ENCODE measurements at places on chromosomes 12 and 14. TPM values are rescaled to one million over a fixed set of nuclear protein-coding genes. Genes with fewer than 3 reads are reported as not detected.

- no peak for DNase-seq
Measured at GRCh38 chr14:87772854-87773253, 220.1 kb downstream of the GALC start.

DNA sequence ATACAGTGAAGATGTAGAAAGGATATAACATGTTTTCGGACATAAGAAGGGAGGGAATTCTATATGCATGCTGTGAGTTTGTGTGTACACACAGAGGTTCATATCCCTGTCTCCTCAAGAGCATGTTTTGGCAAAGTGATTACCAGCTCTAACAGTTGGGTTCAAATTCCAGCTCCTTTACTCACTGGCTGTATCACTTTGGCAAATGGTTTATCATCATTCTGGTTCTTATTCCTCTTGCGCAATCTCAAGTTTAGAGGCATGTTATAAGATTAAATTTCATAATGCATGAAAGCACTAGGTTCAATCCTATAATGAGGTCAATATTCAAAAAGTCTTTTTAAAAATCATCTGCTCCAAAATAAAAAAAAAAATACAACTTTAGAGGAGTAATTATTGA is 107.7 kb upstream of the LRFN5 start:
- DNase-seq, result no peak

GRCh38 chr12:110262442-110263388 is 18.3 kb upstream of the ATP2A2 start:
- DNase-seq, result no peak

GRCh38 chr14:35331605-35332516 is 39.7 kb downstream of the PSMA6 start:
- peak; percentile 93 for DNase-seq

DNA sequence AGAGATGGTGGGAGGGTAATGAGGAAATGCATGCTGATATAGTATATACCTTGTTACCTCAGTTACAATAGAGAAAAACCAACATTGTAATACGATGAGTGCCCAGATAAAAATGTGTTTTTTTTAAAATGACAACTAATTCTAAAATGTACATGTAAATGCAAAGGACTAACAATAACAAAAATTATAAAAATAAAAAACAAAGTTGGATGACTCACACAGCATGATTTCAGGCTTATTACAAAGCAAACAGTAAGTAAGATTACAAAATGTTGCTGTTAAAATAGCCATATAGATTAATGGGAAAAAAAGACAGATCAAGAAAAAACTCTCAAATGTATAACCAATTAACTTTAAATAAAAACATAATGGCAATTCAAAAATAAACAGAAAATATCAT is 1099.4 kb downstream of the FSCB start:
- DNase-seq, result no peak

- DNase-seq, result no peak
Measured at GRCh38 chr14:52077256-52077979, 8.6 kb upstream of the NID2 start.

- DNase-seq, result no peak
Measured at GRCh38 chr14:102180248-102180998, 40.7 kb downstream of the WDR20 start.

- no peak for DNase-seq
Measured at GRCh38 chr12:6791931-6792520, 2.7 kb downstream of the CD4 start.

GRCh38 chr12:60539592-60539991 is 943.8 kb downstream of the SLC16A7 start:
- DNase-seq, result no peak

GRCh38 chr14:102731871-102732800 is 45.1 kb upstream of the TRAF3 start:
- DNase-seq, result no peak

GRCh38 chr14:45051896-45052295 is 32.0 kb upstream of the PRPF39 start:
- no peak for DNase-seq

GRCh38 chr14:24179294-24179960 is 7.5 kb downstream of the REC8 start:
- no peak for DNase-seq

DNA sequence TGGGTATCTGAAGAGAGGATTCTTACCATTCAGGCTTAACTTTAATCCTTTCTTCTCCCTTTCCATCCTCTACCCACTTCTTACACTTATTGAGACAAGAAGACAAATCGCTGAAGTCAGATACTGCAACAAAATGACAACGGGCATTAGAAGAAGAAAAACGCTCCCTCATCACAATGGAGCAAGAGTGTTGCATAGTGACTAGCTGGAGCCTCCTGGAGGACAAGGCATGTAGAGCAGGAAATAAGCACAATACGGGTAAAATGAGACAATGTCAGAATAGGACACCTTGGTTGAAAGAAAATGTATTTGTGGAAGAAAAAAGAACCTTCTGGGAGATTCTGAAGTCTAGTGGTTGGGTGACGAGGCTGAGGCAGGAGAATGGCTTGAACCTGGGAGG is 501.0 kb downstream of the RERGL start:
- DNase-seq, result no peak

Gene IFNG-AS1
- total RNA-seq, result not detected

Gene PIWIL1
- 16.2 TPM for total RNA-seq

Gene GZMB
- total RNA-seq, result 1.1 TPM

Gene ZBTB1
- 56.5 TPM for total RNA-seq

Gene ASIC1
- 3.2 TPM for total RNA-seq
